ENCODE measurements at places on chromosomes 2 and 18.

DNA sequence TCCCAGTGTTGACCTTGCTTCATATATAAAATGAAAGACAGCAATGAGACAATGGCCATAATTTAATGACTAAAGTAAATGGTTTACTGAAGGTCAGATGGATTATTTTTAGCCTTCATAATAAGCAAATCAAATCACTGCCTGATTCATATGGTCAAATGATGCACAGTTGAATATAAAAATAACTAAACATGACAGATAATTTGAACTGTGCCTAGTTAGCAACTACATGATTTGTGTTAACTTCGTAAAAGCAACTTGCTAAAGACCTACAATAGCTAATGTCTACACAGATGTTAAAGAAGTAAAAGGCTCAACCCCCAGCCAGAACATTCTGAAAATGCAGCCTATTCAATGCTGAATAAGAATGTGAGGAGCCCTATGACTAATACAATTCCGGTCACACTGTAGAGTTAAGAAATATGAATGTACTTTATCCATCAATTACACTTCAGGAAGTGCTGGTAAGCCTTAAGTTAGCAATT, 590.8 kb upstream of the CDH2 start:
- no peak for DNase-seq

DNA sequence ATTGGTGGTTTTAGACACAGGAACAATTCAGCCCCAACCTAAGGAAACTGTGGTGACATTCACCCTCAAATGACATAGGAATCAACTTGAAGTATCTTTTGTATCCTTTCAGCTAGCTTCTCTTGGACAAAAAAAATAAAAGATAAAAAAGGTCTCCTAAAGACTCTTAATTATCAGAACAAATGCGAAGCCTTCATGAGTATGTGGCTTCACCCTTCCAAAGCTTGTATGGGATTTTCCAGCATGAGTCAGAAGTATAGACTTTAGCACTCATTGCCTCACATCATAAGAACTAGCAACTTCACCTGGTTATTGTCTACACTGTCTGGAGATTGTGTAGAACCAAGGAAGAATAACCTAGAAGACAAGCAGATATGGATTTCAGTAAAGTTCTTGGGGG, 135.4 kb downstream of the LAMA3 start:
- no peak for DNase-seq

DNA sequence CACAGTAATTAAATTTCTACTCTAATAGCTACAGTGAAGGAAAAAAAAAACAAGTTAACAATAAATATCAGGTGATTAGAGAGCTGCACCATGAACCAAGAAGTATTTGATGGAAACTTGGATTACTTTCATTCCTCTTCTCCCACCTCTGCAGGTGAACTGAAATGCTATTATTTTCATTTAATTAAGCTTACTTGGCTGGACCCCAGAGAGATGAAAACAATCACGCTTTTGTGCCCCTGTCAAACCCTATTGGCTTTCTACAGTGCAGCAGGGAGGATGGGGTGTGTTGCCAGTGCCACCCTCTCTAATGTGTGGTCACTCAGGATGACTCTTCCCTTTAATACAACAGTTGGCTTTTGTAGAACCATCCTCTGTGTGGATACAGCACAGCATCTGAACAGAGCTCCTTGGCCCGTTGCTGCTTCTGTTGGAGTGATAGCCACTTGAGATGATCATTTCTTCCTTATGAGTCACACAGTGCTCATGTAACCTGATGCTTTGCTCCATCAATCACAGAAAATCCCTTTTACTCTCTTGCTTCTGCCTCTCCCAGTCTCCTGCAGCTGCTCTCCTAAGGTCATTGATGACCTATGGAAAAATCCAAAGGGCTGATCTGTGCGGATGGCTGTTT, 5.5 kb upstream of the ARL4C start:
- DNase-seq, result no peak

GRCh38 chr2:3465844-3466481, 53.4 kb downstream of the ADI1 start:
- DNase-seq, result no peak

DNA sequence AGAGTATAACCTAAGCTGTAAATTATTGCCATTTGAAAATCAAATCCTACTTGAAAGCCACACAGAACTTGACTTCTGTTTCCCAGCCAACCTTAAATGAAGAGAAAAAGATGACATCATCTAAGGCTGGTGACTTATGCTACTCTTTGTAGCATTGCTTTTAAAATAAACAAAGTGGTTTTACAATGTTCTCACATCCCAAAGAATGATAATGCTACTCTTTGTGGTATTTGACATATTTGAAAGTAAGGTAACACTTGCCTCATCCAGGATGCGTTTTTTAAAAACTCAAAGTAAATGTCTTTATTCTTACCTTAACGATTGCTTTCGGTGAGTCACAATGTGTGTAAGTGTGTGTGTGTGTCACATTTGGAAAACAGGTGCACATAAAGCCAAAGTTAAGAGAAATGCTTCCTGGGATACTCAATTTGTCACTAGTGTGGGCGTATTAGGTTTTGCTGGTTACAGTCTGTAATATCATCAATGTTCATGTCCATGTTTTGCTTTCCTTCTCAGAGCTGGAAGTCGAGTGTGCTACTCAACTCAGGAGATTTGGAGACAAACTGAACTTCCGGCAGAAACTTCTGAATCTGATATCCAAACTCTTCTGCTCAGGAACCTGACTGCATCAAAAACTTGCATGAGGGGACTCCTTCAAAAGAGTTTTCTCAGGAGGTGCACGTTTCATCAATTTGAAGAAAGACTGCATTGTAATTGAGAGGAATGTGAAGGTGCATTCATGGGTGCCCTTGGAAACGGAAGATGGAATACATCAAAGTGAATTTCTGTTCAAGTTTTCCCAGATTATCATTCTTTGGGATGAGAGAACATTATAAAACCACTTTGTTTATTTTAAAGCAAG, 2.6 kb downstream of the PMAIP1 start:
- no peak for DNase-seq

- DNase-seq, result no peak
These were observed 1333.1 kb downstream of the LRP1B start for GRCh38 chr2:140797718-140798117.

Data from NCI-H1930 (cell line).